Prostate gland (tissue), 2 donors: ENCODE measurements at places on chromosomes 1 and 21. TPM values are rescaled to one million over a fixed set of nuclear protein-coding genes. Genes with fewer than 3 reads are reported as not detected.

- H3K4me3 ChIP-seq = no peak overlapping the region
- no peak overlapping the region for H3K27ac ChIP-seq
- H3K27me3 ChIP-seq = no peaks in the 10 kb centered on the region
- peaks cover 4% of the 10 kb centered on the region for H3K36me3 ChIP-seq
- DNase-seq = no peak
- H3K4me1 ChIP-seq = no peaks in the 10 kb centered on the region
These were observed 13.7 kb downstream of the PODN start for GRCh38 chr1:53075761-53076163.

GRCh38 chr1:19534281-19534680 lies 48.9 kb upstream of the CAPZB start:
- no peaks in the 10 kb centered on the region for H3K4me1 ChIP-seq
- no peaks in the 10 kb centered on the region for H3K36me3 ChIP-seq
- no peak overlapping the region for H3K4me3 ChIP-seq
- no peak overlapping the region for H3K27ac ChIP-seq

- H3K27me3 ChIP-seq = no peaks in the 10 kb centered on the region
- H3K4me1 ChIP-seq = no peaks in the 10 kb centered on the region
- H3K36me3 ChIP-seq = no peaks in the 10 kb centered on the region
- H3K27ac ChIP-seq = no peak overlapping the region
- no peak overlapping the region for H3K4me3 ChIP-seq
These were observed 56.9 kb downstream of the EIF2B3 start for GRCh38 chr1:44929531-44929930.

DNA sequence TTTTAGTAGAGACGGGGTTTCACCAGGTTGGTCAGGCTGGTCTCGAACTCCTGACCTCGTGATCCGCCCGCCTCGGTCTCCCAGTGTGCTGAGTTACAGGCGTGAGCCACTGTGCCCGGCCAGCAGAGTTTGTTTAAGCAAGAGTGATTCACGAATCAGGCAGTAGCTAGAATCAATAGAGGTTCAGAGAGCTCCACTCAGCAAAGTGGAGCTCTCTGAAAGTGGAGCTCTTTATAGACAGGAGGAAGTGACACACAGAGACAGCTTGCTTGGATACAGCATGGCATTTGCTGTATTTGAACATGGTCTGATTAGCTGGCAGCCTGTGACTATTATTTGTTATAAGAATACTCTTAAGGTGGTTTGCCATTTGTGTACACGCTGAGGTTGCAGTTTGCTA lies 27.1 kb upstream of the CD34 start:
- no peak overlapping the region for H3K4me3 ChIP-seq
- H3K4me1 ChIP-seq = no peaks in the 10 kb centered on the region
- peak; percentile 33 for DNase-seq
- H3K27me3 ChIP-seq = no peaks in the 10 kb centered on the region
- no peak overlapping the region for H3K27ac ChIP-seq
- H3K36me3 ChIP-seq = no peaks in the 10 kb centered on the region

DNA sequence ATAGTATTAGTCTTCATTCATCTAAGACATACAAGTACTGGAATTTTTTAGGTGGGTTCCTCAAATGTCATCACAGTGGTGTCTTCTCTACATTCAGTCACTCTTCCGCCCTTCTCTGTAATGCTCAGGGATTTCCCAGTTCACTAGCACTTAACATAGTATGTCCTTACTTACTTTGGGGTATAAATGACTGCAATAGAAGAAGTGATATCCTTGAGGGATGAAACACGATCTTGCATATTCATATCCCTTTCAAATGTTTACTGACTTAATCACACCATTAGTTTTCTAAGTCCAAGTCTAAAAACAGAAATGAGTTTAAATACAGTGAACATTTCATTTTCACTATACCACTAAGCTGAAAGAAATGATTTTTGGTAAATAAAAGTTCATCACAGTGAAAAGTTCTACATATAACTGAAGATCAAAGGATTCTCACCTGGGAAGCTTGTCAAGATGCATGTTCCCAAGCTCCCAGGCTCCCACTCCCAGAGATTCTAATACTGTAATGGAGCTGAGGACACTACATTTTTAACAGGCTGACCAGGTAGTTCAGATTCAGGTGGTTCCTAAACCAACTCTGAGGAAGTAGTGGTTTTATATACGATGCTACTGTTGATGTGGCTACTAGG lies 29.7 kb downstream of the MRPL39 start:
- no peak overlapping the region for H3K27ac ChIP-seq
- H3K36me3 ChIP-seq = no peaks in the 10 kb centered on the region
- no peaks in the 10 kb centered on the region for H3K27me3 ChIP-seq
- no peak overlapping the region for H3K4me3 ChIP-seq
- no peak for DNase-seq

- DNase-seq = no peak
- H3K4me1 ChIP-seq = no peaks in the 10 kb centered on the region
- H3K36me3 ChIP-seq = no peaks in the 10 kb centered on the region
- H3K27ac ChIP-seq = no peak overlapping the region
These were observed 18.9 kb upstream of the CCT8 start for GRCh38 chr21:29092102-29092959.

The LIN28A gene
- total RNA-seq = 0.17 TPM

DNA sequence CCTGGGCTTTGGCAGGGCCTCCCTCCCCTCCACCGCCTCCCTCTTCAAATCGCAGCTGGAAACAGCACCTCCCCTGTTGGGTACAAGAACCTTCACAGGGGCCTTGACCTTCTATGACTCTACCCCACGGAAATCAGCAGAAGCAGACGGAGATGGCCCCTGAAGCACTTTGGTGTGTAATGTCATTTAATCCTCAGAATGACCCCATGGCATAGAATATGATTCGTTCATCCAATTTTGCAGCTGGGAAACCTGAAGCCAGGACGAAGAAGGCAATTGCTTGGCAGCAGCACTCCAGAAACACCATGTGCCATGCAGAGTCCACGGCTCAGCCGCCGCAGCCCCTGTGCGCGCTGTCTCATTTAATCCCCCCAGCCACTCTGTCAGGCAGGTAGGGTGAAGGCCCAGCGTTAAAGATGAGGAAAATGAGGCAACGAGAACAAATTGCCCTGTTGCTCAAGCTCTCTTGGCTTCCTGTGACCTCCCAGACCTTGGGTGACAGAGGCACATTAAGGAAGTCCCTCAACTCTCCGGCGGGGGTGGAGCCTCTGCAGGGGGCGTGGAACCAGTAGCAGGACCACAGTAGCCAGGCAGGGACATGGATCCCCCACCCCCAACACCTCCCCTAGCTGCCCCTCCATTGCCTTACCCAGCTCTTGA lies 25.8 kb upstream of the LAPTM5 start:
- no peak overlapping the region for H3K4me3 ChIP-seq
- H3K27me3 ChIP-seq = no peaks in the 10 kb centered on the region
- no peak overlapping the region for H3K27ac ChIP-seq
- no peaks in the 10 kb centered on the region for H3K36me3 ChIP-seq

DNA sequence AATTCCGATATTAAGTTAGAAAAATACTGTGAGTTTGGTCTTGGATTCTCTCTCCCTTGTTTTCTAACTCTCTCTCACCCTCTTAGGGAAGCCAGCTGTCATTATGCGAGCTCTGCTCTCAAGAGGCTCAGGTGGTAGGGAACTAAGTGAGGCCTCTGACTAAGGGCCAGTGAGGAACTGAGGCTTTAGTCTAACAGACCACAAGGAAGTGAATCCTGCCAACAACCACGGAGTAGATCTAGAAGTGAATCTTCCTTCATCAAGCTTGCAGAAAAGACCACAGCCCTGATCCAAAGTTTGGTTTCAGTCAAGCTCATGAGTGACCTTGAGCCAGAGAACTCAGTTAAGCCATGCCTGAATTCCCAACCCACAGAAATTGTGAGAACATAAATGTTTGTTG lies 180.1 kb upstream of the PRMT6 start:
- H3K36me3 ChIP-seq = no peaks in the 10 kb centered on the region
- H3K4me1 ChIP-seq = no peaks in the 10 kb centered on the region
- no peak for DNase-seq

DNA sequence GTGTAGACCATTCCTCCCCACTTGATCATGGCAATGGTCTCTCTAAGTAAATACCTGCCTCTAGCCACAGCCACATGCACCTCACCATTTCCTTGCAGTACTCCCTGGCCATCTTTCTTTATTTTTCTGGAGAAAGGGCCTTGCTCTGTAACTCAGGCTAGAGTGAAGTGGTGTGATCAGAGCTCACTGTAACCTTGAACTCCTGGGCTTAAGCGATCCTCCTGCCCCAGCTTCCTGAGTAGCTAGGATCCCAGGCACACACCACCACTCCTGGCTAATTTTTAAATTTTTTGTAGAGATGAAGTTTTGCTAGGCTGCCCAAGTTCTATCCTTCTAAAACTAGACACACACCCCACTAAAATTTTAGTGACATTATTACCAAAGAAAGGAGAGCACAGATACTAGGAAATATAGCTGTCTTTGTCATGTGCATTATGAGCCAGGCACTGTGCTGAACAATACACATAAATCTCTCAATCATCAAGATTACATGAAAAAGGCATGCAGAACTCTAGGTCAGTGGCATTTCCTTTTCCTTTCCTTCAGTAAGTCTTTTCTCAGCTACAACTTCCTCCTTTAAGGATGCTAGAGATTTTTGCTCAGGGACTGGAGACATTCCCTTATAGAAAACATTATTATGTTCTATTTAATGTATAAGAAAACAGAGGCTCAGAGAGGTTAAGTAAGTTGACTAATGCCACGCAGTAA lies 95.0 kb upstream of the SERBP1 start:
- no peaks in the 10 kb centered on the region for H3K36me3 ChIP-seq
- no peaks in the 10 kb centered on the region for H3K4me1 ChIP-seq
- DNase-seq = no peak
- no peak overlapping the region for H3K27ac ChIP-seq
- no peak overlapping the region for H3K4me3 ChIP-seq

GRCh38 chr1:232664844-232665777 lies 35.2 kb upstream of the SIPA1L2 start:
- no peaks in the 10 kb centered on the region for H3K27me3 ChIP-seq
- no peaks in the 10 kb centered on the region for H3K36me3 ChIP-seq
- H3K4me1 ChIP-seq = no peaks in the 10 kb centered on the region
- no peak overlapping the region for H3K27ac ChIP-seq
- H3K4me3 ChIP-seq = no peak overlapping the region

DNA sequence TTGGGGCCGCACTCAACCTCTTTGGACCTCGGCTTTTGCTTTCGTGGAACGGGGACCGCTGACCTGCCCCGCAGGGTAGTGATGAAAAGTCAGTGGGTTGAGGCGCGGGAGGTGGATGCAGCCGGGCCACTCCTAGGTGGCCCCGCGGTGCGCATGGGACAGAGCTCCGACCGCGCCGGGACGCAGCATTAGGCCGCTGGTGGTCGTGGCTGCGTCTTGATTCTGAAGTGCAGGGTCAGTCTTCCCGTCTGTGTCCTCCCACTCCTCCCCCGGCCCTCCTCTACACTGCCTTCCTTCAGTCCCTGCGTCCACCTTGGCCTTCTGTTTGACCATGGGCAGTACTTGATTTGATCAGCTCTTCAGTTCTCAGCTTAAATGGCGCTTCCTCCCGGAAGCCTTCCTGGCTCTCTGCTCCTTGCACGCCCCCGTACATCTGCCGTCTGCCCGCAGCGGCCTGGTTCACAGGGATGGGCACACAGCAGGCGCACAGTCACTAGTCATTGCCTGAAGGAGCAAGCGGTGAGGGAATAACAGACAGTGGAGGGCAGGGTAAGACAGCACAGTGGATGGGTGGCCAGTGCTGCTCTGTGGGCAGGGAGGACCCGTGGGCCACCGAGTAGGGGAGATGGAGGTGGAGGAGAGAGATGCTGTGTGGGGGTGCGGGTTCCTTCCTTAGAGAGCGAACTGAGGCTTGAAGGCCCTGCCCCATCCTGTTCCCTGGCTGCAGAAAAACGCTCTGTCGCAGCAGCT lies 633 bp downstream of the THEMIS2 start:
- no peak for DNase-seq
- no peaks in the 10 kb centered on the region for H3K4me1 ChIP-seq
- no peak overlapping the region for H3K27ac ChIP-seq
- H3K4me3 ChIP-seq = peak overlapping the region; percentile 48
- no peaks in the 10 kb centered on the region for H3K27me3 ChIP-seq

GRCh38 chr1:220880726-220881506 lies 1.7 kb downstream of the HLX start:
- peaks cover 24% of the 10 kb centered on the region for H3K27me3 ChIP-seq
- peak overlapping the region; percentile 2 for H3K4me3 ChIP-seq
- no peak for DNase-seq
- H3K27ac ChIP-seq = no peak overlapping the region

GRCh38 chr1:204151552-204152309 lies at the start of gene ETNK2:
Gene ETNK2, minus strand, starts transcription at chr1:204152044. Its CDS starts 192 bp downstream, at chr1:204151852.
- DNase-seq = peak; percentile 51
- H3K4me3 ChIP-seq = peak within 1 kb of the TSS; percentile 64
- no peaks in the 10 kb centered on the region for H3K36me3 ChIP-seq

DNA sequence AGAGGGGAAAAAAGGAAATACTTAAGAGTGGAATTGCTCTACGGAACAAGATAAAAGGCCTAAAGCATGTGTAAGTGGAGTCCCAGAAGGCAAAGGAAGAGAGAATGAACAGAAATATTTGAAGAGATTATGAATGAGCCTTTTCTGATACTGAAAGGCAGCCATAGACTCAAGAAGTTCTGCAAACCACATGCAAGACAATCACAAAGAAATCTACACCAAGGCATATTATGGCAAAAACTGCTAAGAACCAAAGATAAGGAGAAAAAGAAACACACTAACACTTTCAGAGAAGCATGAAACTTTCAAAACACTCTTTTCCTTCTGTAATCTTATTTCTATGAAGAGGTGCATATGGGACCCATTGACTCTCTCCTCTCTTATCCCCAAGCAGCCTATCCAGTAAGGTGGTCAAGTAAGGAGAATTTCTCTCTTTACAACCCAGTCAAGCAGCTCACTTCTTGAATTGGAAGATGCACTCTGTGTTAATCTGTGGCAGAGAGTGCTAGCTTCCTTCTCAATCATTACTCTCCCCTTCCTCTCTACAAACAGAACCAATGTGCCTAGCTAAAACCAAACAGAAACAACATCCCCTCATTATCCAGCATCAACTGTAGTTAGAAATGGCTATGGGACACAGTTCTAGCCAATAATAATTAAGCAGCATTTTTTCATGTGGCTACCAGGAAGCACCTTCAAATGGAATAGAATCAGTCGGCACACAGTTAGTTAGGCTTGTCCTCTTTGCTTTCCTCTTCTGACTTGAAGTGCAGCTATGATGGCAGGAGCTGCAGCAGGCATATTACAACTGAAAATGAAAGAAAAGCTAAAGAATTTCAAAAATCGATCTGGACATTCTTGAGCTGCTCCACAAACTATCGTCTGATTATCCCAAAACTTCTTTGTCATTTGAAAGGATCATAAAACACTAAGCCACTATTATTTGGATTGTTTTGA lies 25.9 kb downstream of the KRTAP19-8 start:
- H3K27me3 ChIP-seq = no peaks in the 10 kb centered on the region
- no peak overlapping the region for H3K4me3 ChIP-seq
- H3K27ac ChIP-seq = no peak overlapping the region
- no peaks in the 10 kb centered on the region for H3K36me3 ChIP-seq
- no peak for DNase-seq
- H3K4me1 ChIP-seq = no peaks in the 10 kb centered on the region

GRCh38 chr1:3443807-3444206 lies 10.7 kb upstream of the ARHGEF16 start:
- H3K36me3 ChIP-seq = no peaks in the 10 kb centered on the region
- H3K27me3 ChIP-seq = no peaks in the 10 kb centered on the region
- H3K27ac ChIP-seq = no peak overlapping the region

GRCh38 chr1:27332536-27333281 lies 9.1 kb upstream of the SYTL1 start:
- DNase-seq = no peak
- H3K4me1 ChIP-seq = peaks cover 4% of the 10 kb centered on the region
- H3K36me3 ChIP-seq = peaks cover 24% of the 10 kb centered on the region
- H3K27me3 ChIP-seq = no peaks in the 10 kb centered on the region
- H3K4me3 ChIP-seq = no peak overlapping the region
- H3K27ac ChIP-seq = no peak overlapping the region

The RNU1-2 gene
- total RNA-seq = under 0.01 TPM

The ASPM gene
- 5.1 TPM for total RNA-seq

The KIF17 gene
- 1.6 TPM for total RNA-seq

The SPATA45 gene
- total RNA-seq = not detected
